Activated CD4-positive, alpha-beta T cell treated with anti-CD3 and anti-CD28 coated beads, Interleukin-2, amount 10 ng/mL, durations not matched to agents 24 days and 14 days (primary cell): ENCODE measurements at places on chromosomes 6 and 20. TPM values are rescaled to one million over a fixed set of nuclear protein-coding genes. Genes with fewer than 3 reads are reported as not detected.

Gene PDE10A
- total RNA-seq: not detected in 2 replicates

Gene FLRT3
- not detected in 2 replicates for total RNA-seq

- no peak overlapping the region for H3K4me3 ChIP-seq
- H3K27ac ChIP-seq: no peak overlapping the region
- peaks cover 18% of the 10 kb centered on the region for H3K27me3 ChIP-seq
- no peaks in the 10 kb centered on the region for H3K36me3 ChIP-seq
- H3K4me1 ChIP-seq: no peaks in the 10 kb centered on the region
Observed at GRCh38 chr20:38208088-38208487, 43.0 kb upstream of the TGM2 start.

- H3K36me3 ChIP-seq: no peaks in the 10 kb centered on the region
- H3K27ac ChIP-seq: no peak overlapping the region
- no peak overlapping the region for H3K4me3 ChIP-seq
- H3K27me3 ChIP-seq: peaks cover 5% of the 10 kb centered on the region
- peaks cover 3% of the 10 kb centered on the region for H3K4me1 ChIP-seq
Observed at GRCh38 chr6:24387818-24388217, 14.9 kb upstream of the MRS2 start.

GRCh38 chr20:61886721-61887595 is 178.7 kb downstream of the TAF4 start:
- H3K4me3 ChIP-seq: no peak overlapping the region
- peaks cover 2% of the 10 kb centered on the region for H3K4me1 ChIP-seq
- peak; percentile 76 for DNase-seq
- no peak overlapping the region for H3K27ac ChIP-seq
- no peaks in the 10 kb centered on the region for H3K27me3 ChIP-seq

GRCh38 chr6:70375166-70375565 is 38.1 kb upstream of the FAM135A start:
- no peak overlapping the region for H3K4me3 ChIP-seq
- no peak overlapping the region for H3K27ac ChIP-seq
- H3K4me1 ChIP-seq: no peaks in the 10 kb centered on the region

GRCh38 chr6:722608-723007 is 29.7 kb upstream of the EXOC2 start:
- no peak overlapping the region for H3K4me3 ChIP-seq
- no peaks in the 10 kb centered on the region for H3K36me3 ChIP-seq
- H3K27me3 ChIP-seq: peaks cover 20% of the 10 kb centered on the region
- no peak for DNase-seq
- H3K4me1 ChIP-seq: peaks cover 8% of the 10 kb centered on the region
- no peak overlapping the region for H3K27ac ChIP-seq

GRCh38 chr6:130967502-130968445 is 95.3 kb downstream of the EPB41L2 start:
- H3K36me3 ChIP-seq: no peaks in the 10 kb centered on the region
- no peaks in the 10 kb centered on the region for H3K4me1 ChIP-seq
- no peak overlapping the region for H3K27ac ChIP-seq
- DNase-seq: no peak

DNA sequence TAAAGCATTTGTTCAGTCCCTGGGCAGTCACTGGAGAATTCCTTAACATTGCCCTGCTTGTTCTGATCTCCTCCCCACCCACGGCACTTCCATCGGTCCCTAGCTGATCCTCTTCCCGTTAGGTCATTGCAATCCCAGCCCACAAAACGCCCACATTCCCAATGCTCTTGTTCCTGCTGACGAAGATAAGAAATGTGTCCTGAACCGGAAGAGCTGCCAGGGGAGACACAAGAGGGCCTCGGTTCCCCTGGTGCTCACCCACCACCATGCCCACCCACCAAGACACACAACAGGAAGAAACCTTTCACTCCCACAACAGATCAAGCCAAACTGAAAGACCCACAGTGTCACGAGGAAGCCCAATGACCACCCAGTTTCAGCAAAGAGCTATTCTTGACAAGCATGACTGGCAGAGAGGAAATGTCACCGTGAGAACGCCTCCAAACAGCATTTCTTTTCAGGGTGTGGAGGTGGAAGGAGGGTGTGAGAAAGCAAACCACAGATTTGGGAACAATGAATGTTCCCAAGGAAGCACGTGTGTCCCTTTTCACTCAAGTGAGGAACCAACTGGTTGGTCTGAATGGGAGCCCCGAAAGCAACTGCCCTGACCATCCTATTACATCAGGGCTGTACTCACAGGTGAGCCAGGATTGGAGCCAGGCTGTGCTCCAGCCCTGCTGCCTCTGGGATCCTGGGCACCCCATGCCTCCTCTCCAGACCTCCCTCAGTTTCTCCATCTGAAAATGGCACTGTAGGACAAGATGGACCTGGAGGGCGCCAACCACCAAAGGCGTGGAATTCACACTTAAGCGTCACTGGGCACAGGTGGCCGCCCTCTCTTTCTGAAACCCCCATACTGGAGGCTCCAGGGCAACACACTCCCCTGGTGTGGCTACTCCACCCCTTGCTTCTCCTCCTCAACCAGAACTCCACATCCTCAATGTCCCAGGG is 97.5 kb downstream of the ZMYND8 start:
- peak overlapping the region; percentile 74 for H3K27ac ChIP-seq
- DNase-seq: no peak
- H3K27me3 ChIP-seq: no peaks in the 10 kb centered on the region
- H3K4me3 ChIP-seq: no peak overlapping the region
- H3K4me1 ChIP-seq: peaks cover 17% of the 10 kb centered on the region

DNA sequence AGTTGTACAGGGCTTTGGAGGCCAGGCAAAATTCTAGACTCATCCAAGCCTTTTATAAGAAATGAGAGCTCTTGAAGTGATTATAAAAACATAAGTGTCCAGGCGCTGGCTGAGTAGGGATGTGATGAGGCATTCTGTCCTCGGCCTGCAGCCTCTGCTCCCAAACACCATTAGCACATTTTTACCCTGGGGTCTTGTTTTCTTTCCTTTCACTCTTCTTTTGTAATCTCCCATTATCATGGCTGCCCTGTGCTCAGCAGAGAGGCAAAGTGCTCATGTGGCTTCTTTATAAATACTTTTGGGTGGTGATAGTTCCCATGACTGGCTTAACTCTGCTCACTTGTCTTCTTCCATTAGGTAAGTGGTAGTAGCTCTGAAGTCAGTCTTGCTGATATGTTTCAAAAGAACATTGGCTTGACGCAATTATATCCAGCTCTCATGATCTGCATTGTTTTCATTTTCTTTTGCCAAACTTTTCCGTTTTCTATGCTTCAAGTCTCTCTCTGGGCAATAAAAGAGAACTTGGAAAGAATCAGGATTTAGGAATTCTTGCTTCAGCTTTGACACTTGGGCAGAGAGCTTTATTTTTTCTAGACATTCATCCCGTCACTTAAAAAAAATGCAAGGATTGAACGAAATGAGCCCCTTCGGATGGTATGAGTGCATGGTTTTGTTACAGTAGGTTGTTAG is 61.1 kb downstream of the CAP2 start:
- no peak overlapping the region for H3K27ac ChIP-seq
- DNase-seq: no peak
- H3K4me1 ChIP-seq: no peaks in the 10 kb centered on the region
- H3K27me3 ChIP-seq: peaks cover 4% of the 10 kb centered on the region
- H3K36me3 ChIP-seq: no peaks in the 10 kb centered on the region
- H3K4me3 ChIP-seq: no peak overlapping the region

- peaks cover 4% of the 10 kb centered on the region for H3K27me3 ChIP-seq
- H3K4me1 ChIP-seq: no peaks in the 10 kb centered on the region
- H3K27ac ChIP-seq: no peak overlapping the region
- H3K36me3 ChIP-seq: no peaks in the 10 kb centered on the region
- no peak for DNase-seq
Observed at GRCh38 chr6:114068116-114068515, 97.2 kb upstream of the HDAC2 start.

Gene PTPRT
- not detected in 2 replicates for total RNA-seq

GRCh38 chr6:21181866-21182265 is 411.7 kb upstream of the SOX4 start:
- no peaks in the 10 kb centered on the region for H3K4me1 ChIP-seq
- H3K4me3 ChIP-seq: no peak overlapping the region
- H3K36me3 ChIP-seq: peaks cover 3% of the 10 kb centered on the region

GRCh38 chr6:139863964-139864363 is 489.5 kb upstream of the CITED2 start:
- H3K36me3 ChIP-seq: no peaks in the 10 kb centered on the region
- no peak overlapping the region for H3K27ac ChIP-seq
- DNase-seq: no peak
- no peak overlapping the region for H3K4me3 ChIP-seq
- H3K4me1 ChIP-seq: no peaks in the 10 kb centered on the region

DNA sequence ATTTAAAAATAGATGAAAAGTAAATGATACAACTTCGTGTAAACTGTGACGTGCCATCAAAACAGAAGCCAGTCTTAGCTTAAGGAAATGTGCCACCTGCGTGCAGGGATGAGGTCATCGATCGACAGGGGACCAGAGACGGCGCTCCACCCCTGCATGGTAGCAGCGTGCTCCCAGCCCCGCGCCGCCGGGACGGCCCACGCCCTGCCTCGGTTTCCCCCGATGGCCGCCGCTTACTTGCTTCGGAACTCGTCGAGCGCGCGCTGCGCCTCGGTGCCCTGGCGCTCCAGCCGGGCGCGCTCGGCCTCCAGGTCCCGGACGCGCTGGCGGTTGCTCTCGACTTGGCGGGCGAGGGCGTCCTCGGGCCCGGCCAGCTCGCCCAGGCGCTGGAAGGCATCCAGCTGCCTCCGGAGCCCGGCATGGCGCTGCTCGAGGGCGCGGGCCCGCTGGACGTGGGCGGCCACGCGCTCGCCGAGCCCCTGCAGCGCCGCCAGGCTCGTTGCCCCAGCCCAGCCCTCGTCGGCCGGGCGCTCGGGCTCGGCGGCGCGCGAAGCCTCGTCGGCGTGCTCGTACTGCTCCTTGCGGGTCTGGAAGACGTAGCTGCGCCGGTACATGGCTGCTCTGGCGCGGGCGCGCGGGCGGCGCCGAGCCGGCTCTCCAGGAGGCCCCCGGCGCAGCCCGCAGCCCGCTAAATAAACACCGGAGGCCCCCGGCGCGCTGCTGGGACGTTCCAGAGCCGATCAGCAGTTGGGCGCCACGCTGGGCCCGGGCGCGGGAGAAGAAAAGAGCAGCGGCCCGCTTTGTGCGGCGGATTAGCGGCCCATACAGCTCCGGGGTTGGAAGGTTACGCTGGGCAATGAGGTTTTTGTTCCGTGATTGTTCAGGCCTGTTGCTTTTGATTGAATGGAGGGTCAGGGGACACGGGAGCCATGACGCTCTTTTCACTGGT is at the start of gene BFSP1:
BFSP1 (minus strand) TSS at position 664 of the 949 bp plus-strand sequence; CDS start at position 614, 50 bp downstream.
- DNase-seq: peak; percentile 86
- H3K36me3 ChIP-seq: peaks cover 3% of the 10 kb centered on the region
- H3K4me3 ChIP-seq: peak within 1 kb of the TSS; percentile 91
- peaks cover 19% of the 10 kb centered on the region for H3K4me1 ChIP-seq
- H3K27ac ChIP-seq: peak within 1 kb of the TSS; percentile 94

Gene C20orf202
- total RNA-seq: 0.12 TPM in 1 of 2 replicates, not detected in the other

DNA sequence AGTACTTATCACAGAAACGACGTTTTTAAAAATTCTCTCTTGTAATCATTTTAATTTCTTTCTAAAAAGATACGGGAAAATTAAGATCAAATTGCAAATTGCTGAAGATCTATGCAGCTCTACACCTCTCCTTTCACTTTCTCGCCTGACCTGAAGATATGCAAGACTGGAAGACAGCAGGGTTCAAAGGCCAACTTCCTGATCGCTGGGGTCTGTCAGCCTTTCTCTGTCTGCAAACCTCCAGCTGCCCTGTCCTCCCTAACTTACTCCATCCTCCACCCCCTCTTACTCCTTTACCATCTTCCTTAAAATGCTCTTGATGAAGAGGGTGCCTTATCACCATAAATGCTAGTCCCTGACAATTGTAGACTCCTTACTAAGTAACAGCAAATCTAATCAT is 63.7 kb downstream of the POPDC3 start:
- peaks cover 28% of the 10 kb centered on the region for H3K27me3 ChIP-seq
- DNase-seq: no peak

GRCh38 chr6:27867945-27868300 is 44.3 kb downstream of the OR2B2 start:
- peaks cover 2% of the 10 kb centered on the region for H3K36me3 ChIP-seq
- peak overlapping the region; percentile 100 for H3K27ac ChIP-seq
- H3K4me1 ChIP-seq: peaks cover 74% of the 10 kb centered on the region
- peaks cover 2% of the 10 kb centered on the region for H3K27me3 ChIP-seq
- peak overlapping the region; percentile 97 for H3K4me3 ChIP-seq
- peak; percentile 68 for DNase-seq

- no peaks in the 10 kb centered on the region for H3K36me3 ChIP-seq
- no peaks in the 10 kb centered on the region for H3K4me1 ChIP-seq
- no peak for DNase-seq
- H3K4me3 ChIP-seq: no peak overlapping the region
- no peaks in the 10 kb centered on the region for H3K27me3 ChIP-seq
Observed at GRCh38 chr6:124671324-124671723, 290.9 kb upstream of the RNF217 start.

DNA sequence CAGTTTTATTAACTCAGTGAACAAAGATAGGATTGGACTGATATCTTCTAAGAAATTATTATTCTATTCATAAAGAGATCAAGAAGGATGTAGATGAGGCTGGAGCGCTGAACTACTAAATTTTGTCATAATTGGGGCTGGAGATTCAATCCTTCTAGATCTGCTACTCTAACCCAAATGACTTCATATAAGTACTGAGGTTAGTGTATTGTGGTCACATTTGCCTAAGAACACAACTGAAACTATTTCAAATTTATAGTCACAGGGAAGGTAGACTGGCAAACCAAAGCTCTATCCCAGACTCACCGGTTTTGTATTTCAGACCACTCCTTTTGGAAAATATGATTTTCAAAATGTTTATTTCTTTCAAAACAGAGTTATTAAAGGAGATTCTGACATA is 96.7 kb downstream of the BMP5 start:
- H3K36me3 ChIP-seq: no peaks in the 10 kb centered on the region
- H3K4me1 ChIP-seq: no peaks in the 10 kb centered on the region
- H3K27me3 ChIP-seq: no peaks in the 10 kb centered on the region
- no peak overlapping the region for H3K4me3 ChIP-seq

GRCh38 chr6:104956731-104957294 is at the start of gene LIN28B:
LIN28B (plus strand) TSS chr6:104957107; CDS start chr6:104957251, 144 bp downstream.
- DNase-seq: no peak
- H3K27me3 ChIP-seq: peaks cover 66% of the 10 kb centered on the region
- H3K27ac ChIP-seq: no peak within 1 kb of the TSS

DNA sequence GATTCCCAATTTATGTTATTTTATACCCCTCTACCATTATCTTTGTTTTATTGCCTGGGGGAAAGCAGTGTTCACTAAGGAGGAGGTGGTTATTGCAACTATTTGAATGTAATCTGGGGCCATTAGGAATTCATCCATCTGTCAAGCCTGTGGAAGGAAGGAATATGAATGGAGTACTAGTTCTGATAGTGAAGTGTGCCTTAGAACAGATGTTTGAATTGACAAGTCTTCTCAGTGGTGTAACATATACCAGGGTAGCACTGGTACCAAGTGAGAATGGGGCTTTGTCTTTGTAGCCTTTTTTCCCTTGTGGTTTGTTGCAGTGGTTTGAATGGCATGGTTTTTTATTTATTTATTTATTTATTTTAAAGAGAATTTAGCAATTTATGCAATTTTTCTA is 27.9 kb upstream of the HDAC2 start:
- peaks cover 31% of the 10 kb centered on the region for H3K27me3 ChIP-seq
- H3K27ac ChIP-seq: no peak overlapping the region

Gene SPATA2
- 8.8 and 9.9 TPM in 2 replicates for total RNA-seq

DNA sequence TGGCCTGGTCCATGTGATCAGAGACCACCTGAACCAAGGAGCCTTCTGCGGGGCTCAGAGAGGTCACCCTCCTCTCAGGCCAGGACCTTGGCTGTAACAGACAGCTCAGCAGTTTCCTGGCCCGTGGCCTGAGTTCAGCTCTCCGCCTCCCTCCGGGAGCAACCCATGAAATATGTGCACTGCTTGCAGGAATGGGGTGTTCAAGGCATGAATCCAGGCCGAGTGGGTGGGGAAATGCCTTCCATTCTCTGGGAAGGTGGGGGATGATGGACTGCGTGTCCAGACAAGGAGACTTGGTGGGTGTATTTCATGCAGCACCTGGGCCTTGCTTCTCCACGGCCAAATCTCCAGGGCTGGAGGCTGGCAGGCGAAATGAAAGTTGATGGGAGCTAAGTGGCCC is 46.0 kb downstream of the SIRPA start:
- no peaks in the 10 kb centered on the region for H3K36me3 ChIP-seq
- H3K4me1 ChIP-seq: no peaks in the 10 kb centered on the region
- no peak overlapping the region for H3K4me3 ChIP-seq
- peaks cover 15% of the 10 kb centered on the region for H3K27me3 ChIP-seq
